ENCODE measurements at places on chromosomes 11 and 22. TPM values are rescaled to one million over a fixed set of nuclear protein-coding genes. Genes with fewer than 3 reads are reported as not detected.
A peak's percentile ranks its signal among the peaks of the same experiment; 100 is the strongest.

GRCh38 chr22:40838486-40838885 lies 18.0 kb downstream of the ST13 start:
- H3K27me3 ChIP-seq = no peaks in the 10 kb centered on the region
- H3K4me3 ChIP-seq = no peak overlapping the region
- H3K27ac ChIP-seq = no peak overlapping the region

DNA sequence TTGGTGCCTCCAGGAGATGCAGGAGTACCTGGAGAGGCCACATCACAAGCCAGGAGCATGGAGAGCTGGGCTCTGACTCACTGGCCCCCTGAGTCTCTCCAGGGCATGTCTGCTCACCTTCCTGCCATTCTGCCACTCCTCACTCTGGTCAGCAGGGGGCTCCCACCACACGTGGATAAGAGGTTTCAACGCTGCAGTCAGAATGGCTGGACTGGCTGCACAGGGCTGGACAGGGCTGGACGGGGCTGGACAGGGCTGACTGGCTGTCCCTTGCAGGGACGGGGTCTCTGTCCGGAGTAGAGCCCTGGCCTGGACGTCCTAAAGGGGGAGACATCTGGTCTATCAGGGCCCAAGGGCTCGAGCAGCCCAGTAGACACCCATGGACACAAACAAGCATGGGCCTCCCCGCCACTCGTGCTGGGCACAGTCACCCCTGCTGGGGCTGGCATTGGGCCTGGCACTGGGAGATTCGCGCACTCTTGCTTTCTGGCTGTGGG lies 34.6 kb downstream of the CYTH4 start:
- no peak overlapping the region for H3K27ac ChIP-seq
- H3K27me3 ChIP-seq = peaks cover 88% of the 10 kb centered on the region
- H3K4me1 ChIP-seq = peaks cover 9% of the 10 kb centered on the region
- H3K4me3 ChIP-seq = no peak overlapping the region
- no peaks in the 10 kb centered on the region for H3K36me3 ChIP-seq

GRCh38 chr11:117910941-117911655 lies 18.1 kb downstream of the TMPRSS13 start:
- no peak overlapping the region for H3K4me3 ChIP-seq
- DNase-seq = no peak
- H3K27ac ChIP-seq = no peak overlapping the region
- H3K36me3 ChIP-seq = no peaks in the 10 kb centered on the region

DNA sequence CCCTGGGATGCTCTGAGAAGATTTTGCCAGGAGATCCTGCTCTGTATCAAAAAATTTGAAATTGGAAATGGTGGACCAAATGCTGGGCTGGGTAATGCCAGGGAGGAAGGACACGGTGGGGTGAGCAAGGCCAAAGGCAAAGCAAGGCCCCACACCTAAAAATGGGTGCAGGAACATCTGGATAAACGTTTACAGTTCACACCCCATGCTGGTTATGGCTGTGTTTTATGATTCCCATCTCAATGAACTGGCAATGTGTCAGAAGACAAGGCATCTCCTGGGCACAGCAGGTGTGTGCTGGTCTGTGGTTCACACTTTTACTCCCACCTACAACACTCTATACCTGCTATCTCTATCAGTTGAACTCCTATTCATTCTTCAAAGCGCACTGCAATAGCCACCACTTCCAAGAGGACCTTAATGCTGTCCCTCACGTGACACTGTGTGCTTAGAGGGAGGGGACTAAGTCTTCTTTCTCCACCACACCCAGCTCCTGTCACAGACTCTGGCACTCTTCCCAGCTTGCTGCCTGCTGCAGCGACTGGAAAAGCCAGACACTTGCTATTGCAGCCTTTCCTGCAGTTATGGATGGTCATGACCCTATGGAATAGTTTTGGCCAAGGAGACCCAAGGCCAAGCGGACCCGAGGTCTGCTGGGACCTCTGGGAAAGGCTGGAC lies 277.5 kb downstream of the CTTN start:
- no peak overlapping the region for H3K27ac ChIP-seq
- H3K4me1 ChIP-seq = no peaks in the 10 kb centered on the region

GRCh38 chr11:32090545-32091370 lies at the start of gene RCN1:
RCN1 (plus strand) TSS chr11:32091074; CDS start chr11:32091197, 123 bp downstream.
- peak within 1 kb of the TSS; percentile 82 for H3K4me3 ChIP-seq
- H3K36me3 ChIP-seq = no peaks in the 10 kb centered on the region
- peaks cover 71% of the 10 kb centered on the region for H3K4me1 ChIP-seq
- peak; percentile 77 for DNase-seq
- H3K27me3 ChIP-seq = no peaks in the 10 kb centered on the region

DNA sequence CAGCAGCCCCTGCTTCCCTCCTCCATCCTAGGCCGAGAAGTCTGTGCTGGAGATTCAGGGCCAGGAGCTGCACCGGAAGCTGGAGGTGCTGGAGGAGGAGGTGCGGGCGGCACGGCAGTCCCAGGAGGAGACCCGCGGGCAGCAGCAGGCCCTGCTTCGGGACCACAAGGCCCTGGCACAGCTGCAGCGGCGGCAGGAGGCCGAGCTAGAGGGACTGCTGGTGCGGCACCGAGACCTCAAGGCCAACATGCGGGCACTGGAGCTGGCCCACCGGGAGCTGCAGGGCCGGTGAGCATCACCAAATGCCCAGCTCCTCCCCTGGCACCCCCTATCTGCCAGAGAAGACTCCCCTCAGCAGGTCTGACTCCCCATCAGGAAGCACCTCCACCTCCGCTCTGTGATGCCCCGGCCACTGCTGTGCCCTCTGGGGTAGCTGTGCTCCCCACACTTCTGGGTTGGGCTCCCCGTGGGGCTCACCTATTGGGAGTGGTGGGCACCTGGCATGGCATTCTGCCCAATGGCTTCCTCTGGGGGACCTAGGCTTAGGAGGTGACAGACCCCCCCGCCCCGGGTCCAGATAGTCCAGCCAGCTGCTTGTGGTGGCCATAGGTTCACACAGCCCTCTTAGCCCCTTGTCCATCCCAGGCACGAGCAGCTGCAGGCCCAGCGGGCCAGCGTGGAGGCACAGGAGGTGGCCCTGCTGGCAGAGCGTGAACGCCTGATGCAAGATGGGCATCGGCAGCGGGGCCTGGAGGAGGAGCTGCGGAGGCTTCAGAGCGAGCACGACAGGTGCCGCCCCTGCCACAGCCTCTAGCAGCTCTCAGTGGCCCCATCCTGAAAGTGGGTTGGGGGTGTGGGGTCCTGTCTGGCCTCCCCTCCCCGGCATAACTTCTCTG lies 6.6 kb upstream of the RPS6KA4 start:
- DNase-seq = no peak
- H3K4me3 ChIP-seq = no peak overlapping the region
- H3K27ac ChIP-seq = no peak overlapping the region
- no peaks in the 10 kb centered on the region for H3K27me3 ChIP-seq

SYT9 gene
- 0.08 TPM for total RNA-seq

CLP1 gene
- 6.0 TPM for total RNA-seq

SESN3 gene
- 8.1 TPM for total RNA-seq

Data from left ventricle myocardium inferior (tissue), 1 donor.